CD4-positive, alpha-beta T cell treated with Interleukin-1 beta for 1 hour (primary cell): ENCODE measurements at places on chromosomes 6 and 20.

- no peak for DNase-seq
Observed at GRCh38 chr6:64013011-64013410, 377.4 kb downstream of the PHF3 start.

GRCh38 chr6:75631859-75632635 is 30.4 kb downstream of the SENP6 start:
- DNase-seq = no peak

DNA sequence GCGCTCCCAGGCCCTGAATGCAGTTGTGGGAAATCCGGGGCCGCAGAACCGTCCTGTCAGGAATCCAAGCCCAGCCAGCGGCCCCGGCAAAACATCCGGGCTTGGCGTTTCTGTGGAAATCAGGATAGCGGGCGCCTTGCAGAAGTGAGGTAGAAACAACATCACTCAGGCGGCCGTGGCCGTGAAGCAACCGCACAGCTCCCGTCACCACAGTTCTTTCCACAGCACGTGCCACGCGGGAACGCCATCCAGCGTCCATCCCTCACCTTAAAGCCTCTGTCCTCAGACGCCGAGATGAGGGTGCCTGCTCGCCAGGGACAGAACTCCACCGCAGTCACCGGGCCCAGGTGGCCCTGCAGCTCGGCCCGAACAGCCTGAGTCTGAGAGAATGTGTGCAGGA is 34.1 kb downstream of the WDR27 start:
- no peak for DNase-seq

DNA sequence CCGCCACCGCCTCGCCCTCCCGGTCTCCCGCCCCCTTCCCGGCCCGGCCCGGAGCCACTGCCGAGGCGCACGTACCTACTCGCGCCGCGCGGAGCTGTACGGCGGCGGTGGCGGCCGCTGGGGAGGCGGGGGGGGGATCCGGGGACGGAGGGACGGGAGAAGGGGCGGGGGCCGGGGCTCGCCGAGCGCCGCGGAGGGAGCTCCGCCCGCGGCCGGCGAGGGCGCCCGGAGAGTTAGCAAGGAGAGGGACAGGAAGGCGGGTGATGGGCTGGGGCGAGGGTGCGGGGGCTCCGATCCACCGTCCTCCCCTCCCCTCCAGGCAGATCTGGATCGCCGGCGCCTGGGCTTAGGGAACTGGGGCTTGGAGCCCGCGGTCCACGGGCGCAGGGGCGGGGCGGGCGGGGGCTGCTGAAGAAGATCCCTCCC is 548 bp upstream of the TMEM74B start:
- no peak for DNase-seq

DNA sequence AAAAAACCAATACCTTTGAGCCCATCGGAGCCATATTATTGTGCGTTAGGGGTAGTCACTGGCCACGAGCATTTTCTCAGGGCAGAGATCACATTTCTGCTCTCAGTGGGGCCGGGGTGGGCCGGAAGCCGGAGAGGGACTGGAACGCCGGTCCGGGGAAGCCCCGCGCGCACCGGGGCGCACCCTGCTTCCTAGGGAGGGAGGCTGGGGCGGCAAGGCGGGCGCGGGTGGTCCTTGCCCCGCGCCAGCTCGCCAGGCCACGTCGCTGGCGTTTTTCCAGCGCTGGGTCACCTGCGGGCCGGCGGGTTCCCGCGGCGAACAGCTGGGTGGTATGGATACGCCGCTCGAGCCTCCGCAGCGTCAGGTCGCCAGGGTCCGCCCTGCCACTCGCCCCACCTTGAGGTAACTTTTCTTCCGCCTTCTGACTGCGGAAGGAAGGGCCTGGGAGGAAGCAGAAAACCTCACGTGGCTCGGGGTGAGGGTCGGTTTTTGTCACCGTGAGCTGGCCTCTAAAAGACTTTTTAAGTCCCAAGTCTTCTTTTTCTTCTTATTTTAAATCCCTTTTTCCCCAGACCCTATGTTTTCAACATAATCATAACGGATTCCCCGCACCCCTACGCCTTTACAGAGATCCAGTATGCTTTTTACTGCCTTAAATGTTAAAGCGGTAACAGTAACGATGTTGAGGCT is 2.7 kb upstream of the EEF1A1 start:
- DNase-seq = peak; percentile 79

GRCh38 chr6:78427386-78427785 is 440.0 kb upstream of the IRAK1BP1 start:
- no peak for DNase-seq

GRCh38 chr20:24808616-24809015 is 140.5 kb upstream of the CST7 start:
- no peak for DNase-seq

GRCh38 chr6:168457653-168457934 is 16.6 kb downstream of the SMOC2 start:
- no peak for DNase-seq

GRCh38 chr6:30198166-30199084 is 14.8 kb downstream of the TRIM26 start:
- DNase-seq = no peak

GRCh38 chr6:12675931-12676330 is 40.6 kb upstream of the PHACTR1 start:
- no peak for DNase-seq

DNA sequence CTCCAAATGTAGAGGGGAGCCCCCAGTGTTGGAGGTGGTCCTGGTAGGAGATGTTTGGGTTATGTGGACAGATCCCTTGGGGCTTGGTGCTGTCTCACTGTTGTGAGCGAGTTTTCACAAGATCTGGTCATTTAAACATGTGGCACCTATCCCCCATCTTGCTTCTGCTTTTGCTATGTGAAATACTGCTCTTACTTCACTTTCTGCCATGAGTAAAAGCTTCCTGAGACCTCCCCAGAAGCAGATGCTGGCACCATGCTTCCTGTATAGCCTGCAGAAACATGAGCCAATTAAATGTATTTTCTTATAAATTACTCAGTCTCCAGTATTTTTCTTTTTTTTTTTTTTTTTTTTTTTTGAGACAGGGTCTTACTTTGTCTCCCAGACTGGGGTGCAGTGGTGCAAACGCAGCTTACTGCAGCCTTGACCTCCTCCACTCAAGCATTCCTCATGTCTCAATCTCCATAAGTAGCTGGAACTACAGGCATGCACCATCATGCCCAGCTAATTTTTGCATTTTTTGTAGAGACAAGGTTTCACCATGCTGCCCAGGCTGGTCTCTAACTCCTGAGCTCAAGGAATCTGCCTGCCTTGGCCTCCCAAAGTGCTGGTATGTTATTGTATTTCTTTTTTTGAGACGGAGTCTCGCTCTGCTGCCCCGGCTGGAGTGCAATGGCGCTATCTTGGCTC is 177.1 kb downstream of the ALDH8A1 start:
- no peak for DNase-seq

- DNase-seq = no peak
Observed at GRCh38 chr6:40510442-40510841, 76.7 kb downstream of the LRFN2 start.

- DNase-seq = no peak
Observed at GRCh38 chr6:124131779-124132178, 328.1 kb downstream of the NKAIN2 start.

DNA sequence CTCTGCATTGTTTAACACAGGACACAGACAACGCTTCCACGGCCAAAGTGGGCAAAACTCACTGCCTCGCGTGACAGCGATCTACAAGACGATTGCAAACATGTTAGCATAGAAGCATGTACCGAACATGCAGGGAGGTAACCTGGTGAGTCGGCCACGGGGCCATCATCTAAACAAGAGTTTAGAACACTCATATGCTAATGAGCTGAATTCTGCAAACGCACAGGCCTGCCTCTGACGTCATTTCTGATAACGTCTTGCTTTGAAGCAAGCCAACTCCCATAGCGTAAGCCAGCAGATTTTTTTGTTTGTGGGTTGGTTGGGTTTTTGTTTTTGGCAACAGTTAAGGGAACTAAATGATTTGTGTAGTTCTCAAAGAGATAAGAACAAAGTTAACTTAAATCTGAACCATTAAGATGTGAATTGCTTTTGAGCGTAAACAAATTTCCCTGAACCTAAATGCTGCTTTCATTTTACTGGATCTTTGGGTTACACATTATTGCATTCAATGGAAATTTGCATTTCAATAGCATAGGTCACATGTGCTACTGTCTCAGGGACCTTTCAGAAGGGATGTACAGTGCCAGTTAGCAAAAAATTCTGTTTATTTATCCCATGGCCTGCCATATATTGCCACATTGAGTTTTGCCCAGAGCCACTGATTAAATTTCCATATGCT is 184.5 kb upstream of the PDE10A start:
- no peak for DNase-seq

DNA sequence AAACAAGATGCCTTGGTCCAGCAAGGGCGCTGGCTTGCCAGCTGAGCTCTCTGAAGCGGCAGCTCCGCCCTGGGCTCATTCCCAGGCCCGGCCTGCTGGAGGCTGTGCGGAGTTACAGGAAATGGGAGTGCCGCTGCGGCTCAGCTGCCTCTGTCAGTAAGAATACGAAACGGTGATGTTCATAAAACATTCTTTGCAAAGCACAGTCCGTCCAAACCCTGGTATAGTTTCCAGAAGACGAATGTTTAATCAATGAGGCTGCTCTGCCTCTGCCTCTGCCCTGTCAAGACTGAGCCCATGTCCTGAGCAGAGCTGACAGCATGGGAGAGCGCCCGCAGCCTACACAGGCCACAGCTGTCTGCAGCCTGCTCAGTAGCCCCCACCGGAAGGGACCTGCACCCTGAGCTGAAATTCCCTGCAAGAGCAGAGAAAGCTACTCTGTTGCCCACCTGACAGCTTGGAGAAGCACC is 153.3 kb upstream of the SNX9 start:
- DNase-seq = no peak

DNA sequence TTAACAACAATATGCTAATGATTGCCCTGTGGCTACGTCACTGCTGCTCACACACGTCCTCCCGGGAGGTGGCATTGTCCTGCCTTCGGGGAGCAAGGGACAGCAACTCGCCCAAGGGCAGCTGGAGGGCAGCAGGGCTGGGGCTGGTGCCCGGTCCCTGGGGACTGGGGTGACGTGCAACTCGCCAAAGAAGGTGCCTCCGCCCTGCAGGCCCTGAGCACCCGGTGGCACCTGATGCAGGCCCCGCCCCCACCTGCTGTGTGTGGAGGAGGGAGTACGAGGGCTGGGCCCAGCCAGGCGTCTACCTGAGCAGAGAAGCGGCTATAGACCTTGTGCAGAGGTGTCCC is 64.8 kb upstream of the SLCO4A1 start:
- no peak for DNase-seq

DNA sequence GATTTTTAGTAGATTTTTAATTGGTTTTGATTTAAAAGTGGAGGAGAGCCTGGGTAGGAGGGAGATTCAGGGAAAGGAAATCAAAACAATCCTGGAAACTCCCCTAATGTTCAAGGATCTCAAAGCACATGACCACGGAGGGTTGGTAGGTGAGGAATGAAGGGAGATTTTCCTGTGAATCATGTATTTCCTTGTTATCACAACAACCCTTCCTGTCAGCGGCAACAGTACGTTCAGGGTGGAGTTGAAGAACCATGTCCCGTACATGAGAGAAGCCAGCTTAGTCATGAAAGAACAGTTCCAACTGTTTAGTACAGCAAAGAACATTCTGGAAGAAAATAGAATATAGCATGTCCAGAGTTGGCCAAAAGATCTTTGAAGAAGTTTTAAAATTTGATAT is 79.4 kb upstream of the SCAF8 start:
- no peak for DNase-seq

GRCh38 chr6:63926950-63927927 is 291.6 kb downstream of the PHF3 start:
- DNase-seq = no peak

DNA sequence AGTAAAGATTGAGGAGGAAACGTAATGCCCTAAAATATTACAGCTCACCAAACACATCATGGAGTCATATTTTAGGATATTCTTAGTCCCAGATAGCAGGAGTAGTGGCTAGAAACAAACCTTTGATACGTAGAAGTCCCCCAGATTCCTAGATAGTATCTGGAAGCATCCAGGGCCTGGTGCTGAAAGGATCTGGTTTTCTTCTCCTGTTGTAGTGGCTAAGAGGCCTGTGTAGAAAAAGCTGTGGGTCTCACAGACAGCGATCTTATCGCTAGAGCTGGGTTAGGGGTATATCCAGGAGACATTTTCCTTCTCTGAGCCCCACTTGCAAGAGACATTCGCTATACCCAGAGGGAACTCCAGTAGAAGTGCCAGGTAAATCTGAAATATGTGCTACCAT is 139.9 kb downstream of the KCNQ5 start:
- DNase-seq = no peak

GRCh38 chr6:160355001-160355400 is 6.8 kb downstream of the SLC22A3 start:
- no peak for DNase-seq

- DNase-seq = no peak
Observed at GRCh38 chr6:30821862-30822784, 62.2 kb upstream of the DDR1 start.
